Activated CD4-positive, alpha-beta T cell treated with anti-CD3 and anti-CD28 coated beads, Interleukin-2, amount 10 ng/mL, durations not matched to agents 24 days and 14 days (primary cell): ENCODE measurements at places on chromosomes 2 and 18. TPM values are rescaled to one million over a fixed set of nuclear protein-coding genes. Genes with fewer than 3 reads are reported as not detected.
A peak's percentile ranks its signal among the peaks of the same experiment; 100 is the strongest.

DNA sequence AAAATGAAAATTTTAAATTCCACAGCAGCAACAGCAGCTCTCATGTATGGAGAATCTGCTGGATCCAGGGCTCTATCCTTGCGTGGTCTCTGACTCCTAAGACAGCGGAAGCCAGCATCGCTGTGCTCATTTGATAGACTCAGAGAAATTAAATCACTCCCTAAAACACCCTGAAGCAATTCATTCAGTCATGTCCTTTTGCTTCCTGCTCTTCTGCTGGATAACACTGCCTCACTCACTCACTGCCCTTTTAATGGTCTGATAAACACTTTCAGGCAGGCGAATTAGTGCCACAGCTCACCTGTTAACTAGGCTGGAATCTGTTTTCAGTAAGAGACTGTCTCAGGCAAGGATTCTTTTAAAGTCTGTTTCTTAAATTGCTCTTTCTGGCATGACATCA, 10.0 kb downstream of the WIPF1 start:
- no peak overlapping the region for H3K4me3 ChIP-seq
- H3K4me1 ChIP-seq: peaks cover 72% of the 10 kb centered on the region
- H3K27ac ChIP-seq: peak overlapping the region; percentile 92
- peak; percentile 56 for DNase-seq
- H3K36me3 ChIP-seq: peaks cover 61% of the 10 kb centered on the region

DNA sequence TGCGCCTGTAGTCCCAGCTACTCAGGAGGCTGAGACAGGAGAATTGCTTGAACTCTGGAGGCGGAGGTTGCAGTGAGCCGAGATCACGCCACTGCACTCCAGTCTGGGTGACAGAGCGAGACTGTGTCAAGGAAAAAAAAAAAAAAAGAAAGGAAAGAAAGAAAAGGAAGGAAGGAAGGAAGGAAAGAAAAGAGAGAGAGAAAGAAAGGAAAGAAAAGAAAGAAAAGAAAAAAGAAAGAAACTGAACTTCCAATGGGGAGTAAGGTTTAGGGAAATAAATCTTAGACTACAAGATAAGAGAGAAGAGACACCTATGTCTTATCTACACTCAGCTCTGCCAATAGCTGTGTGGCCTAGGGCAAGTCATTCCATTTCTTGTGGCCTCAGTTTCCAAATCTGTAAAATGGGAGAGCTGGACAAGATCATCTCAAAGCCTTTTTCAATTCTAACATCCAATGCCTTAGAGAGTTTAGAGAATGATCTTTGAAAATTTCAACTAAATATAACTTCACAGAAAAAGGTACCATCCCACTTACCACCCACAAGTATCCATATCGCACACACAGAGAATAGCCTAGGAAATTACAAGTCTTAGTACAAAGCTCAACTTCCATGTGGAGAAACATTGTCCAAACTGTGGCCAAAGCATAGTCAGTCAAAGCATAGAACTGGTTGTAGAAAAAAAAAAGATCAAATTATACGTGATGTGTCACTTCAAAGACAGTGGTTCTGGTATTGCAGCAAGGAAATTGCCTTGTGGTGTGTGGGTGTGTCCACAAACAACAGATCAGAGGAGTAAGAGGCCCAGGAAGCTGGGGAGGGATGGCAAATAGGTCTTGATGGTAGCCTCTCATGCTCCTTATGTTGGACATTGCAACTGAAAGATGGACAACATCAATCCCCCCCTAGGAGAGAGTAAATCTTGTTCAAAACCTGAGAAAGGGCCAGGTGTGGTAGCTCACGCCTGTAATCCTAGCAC, 42.4 kb downstream of the SLC14A2 start:
- H3K27ac ChIP-seq: peak overlapping the region; percentile 21
- peak; percentile 81 for DNase-seq
- H3K27me3 ChIP-seq: peaks cover 9% of the 10 kb centered on the region
- no peaks in the 10 kb centered on the region for H3K36me3 ChIP-seq

DNA sequence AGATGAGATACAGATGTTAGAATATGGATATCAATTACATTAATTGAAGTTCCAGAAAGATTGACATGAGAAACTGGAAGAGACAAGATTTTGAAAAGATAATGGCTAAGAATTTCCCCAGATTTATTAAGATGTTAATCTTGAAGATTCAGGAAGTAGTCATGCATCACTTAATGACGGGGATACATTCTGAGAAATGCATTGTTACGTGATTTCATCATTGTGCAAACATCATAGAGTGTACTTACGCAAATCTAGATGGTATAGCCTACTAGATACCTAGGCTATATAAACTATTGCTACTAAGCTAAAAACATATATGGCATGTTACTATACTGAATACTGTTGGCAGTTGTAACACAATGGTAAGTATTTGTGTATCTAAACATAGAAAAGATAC, 6.8 kb upstream of the CHMP3 start:
- H3K27me3 ChIP-seq: peaks cover 8% of the 10 kb centered on the region
- H3K36me3 ChIP-seq: no peaks in the 10 kb centered on the region
- no peak overlapping the region for H3K27ac ChIP-seq
- H3K4me1 ChIP-seq: peaks cover 2% of the 10 kb centered on the region

- H3K27me3 ChIP-seq: no peaks in the 10 kb centered on the region
- H3K27ac ChIP-seq: peak overlapping the region; percentile 63
- peak overlapping the region; percentile 40 for H3K4me3 ChIP-seq
Measured at GRCh38 chr2:105772362-105772761, 27.6 kb downstream of the NCK2 start.

Gene FSHR
- total RNA-seq: not detected in 2 replicates
